ENCODE measurements at places on chromosomes 1 and 21.

DNA sequence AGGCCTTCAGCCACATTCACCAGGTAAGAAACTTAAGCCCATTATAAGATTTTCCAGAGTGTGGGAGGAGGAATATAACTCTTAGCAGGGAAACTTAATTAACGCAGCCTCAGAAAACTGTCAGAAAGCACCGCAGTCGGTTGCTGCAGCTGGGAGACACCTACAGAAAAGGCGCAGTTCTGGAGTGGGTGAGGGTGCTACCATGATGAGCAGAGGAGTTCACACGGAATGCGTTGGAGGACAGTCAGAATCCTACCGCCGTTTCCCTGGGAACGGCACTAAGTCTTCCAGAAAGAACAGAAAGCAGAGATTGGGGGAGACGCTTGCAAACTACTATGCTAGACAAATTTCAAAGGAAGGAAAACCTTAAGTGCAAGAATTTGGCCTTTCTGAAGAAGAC, 6.4 kb downstream of the ACTN2 start:
- DNase-seq = no peak

DNA sequence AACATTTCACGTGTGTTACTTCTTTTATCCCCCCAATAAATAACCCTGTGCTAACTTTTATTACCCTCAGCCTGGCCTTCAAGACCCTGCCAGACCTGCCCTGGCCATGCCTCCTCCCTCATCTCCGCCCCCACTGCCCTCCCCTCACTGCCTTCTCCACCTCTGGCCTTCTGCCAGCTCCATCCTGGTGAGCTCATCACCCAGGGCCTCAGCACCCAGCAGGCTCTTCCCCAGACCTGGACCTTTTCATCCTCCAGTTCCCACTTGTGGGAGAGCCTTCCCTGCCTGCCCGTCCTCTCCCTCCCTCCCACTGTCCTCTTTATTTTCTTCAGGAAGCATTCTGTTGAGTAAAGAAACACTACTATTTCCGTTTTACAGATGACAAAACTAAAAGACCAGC, 72.0 kb downstream of the SLC66A1 start:
- no peak for DNase-seq

DNA sequence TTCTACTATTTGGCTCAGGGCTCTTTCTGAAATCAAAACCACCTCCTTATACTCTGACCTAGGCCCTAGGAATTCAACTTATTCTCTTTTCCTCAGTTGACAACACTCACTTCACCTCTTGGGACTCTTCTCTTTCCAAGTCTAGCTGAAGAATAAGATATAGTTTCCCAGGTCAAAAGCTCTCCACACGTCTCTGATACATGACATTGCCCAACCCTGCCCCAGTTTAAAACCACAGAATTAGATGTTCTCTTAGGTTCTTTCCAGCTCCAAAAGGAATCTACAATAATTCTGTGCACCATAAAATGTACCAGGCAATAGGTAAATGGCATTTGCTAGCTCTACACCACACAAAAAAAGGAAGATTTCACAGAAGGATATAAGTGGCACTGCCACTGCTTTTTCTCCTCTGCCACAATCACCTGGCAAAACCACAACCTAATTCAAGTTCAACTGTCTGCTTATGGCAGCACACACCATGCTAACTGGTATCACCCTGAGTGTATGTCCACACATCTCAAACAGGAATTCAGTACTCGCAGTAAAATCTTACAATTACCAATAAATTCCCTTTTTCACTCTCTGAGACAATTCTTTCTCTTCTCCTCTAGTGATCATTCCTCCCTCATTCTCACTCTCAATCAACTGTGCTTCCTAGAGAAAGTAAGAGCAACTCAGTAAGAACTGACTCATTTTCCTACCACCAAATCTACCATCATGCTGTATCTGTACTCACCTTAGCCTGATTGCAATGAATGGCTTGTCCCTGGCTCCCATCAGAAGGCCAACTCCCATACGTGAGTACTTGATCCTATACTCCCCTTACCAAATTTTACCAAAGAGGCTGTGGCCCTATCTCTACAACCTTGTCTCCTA, 27.3 kb downstream of the ZBTB8OS start:
- no peak for DNase-seq

DNA sequence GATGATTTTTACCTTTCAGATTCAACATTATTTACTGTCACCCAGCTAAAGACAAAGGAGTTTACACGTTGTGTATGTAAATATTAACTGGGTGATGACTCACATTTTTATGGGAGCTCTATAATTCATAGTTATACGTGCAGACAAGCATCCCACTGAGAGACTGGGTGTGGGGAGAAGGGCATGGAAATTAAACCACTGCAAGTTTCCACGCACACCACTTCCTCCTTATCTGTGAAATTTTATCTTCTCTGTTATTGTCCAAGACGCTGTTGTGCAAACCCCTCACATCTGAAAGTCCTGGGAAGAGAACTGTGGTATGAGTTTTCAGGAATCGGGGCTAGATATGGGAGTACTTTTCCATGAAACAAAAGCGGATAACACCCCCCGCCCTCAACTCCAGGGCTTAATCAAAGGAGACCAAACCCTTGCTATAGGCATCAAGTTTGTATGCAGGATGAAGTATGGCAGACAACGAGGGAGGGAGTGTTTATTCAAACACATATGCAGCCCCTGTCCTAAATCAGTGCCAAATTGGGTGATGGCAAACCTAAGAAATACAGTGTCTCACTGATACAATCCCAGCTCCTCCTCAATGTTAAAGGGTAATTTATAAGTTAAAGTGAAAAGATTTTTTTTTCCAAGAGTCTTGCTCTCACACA, 23.3 kb upstream of the DPT start:
- no peak for DNase-seq

DNA sequence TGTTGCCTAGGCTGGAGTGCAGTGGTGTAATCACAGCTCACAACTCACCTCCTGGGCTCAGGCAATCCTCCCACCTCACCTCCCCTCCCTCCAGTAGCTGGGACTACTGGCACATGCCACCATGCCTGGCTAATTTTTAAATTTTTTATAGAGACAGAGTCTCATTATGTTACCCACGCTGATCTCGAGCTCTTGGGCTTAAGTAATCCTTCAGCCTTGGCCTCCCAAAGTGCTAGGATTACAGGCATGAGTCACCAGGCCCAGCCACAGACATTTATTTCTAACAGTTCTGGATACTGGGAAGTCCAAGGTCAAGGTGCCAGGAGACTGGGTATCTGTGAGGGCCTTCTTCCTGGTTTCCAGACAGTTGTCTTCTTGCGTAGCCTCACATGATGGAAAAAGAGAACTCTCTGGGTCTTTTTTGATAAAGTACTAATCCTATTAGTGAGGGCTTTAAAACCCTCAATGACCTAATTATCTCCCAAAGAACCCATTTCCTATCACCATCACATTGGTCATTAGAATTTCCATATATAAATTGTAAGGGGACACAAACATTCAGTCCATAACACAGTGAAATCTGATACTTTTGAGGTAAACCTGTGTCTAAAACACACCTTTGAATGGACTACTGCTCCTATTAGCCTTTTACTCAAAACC, 67.9 kb downstream of the PHACTR4 start:
- DNase-seq = no peak

GRCh38 chr1:94118013-94118412, 2.9 kb downstream of the ABCA4 start:
- DNase-seq = no peak

- DNase-seq = no peak
Observed at GRCh38 chr1:162422662-162423375, 10.9 kb upstream of the SH2D1B start.

- no peak for DNase-seq
Observed at GRCh38 chr1:48341221-48341620, 118.7 kb downstream of the SLC5A9 start.

DNA sequence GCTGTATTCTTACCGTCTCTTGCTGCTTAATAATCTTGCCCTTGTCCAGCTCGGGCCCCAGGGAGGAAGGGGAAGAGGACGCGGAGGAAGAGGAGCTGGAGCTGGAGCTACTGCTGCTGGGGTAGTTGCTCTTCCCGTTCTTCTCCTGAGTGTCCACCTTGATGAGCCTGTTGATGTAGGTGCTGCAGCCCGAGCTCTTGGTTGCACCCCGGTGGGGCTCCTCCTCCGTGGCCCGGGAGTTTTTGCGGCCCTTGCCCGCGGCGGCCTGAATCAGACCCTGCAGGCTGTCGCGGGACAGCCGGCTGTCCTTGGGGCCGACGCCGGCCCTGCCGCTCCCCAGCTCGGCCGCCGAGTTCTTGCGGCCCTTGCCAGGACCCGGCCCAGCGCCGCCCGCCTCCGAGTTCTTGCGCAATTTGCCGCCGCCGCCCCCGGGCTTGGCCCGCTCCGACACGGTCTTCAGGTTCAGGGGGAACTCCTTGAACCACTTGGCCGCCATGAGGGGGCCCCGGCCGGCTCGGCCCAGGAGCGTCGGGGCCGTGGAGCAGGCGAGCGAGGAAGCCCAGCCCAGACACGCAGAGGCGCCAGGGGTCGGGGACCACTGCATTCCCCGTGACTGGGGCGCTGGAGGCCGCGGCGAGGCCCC, 475 bp upstream of the TDRD10 start:
- no peak for DNase-seq

DNA sequence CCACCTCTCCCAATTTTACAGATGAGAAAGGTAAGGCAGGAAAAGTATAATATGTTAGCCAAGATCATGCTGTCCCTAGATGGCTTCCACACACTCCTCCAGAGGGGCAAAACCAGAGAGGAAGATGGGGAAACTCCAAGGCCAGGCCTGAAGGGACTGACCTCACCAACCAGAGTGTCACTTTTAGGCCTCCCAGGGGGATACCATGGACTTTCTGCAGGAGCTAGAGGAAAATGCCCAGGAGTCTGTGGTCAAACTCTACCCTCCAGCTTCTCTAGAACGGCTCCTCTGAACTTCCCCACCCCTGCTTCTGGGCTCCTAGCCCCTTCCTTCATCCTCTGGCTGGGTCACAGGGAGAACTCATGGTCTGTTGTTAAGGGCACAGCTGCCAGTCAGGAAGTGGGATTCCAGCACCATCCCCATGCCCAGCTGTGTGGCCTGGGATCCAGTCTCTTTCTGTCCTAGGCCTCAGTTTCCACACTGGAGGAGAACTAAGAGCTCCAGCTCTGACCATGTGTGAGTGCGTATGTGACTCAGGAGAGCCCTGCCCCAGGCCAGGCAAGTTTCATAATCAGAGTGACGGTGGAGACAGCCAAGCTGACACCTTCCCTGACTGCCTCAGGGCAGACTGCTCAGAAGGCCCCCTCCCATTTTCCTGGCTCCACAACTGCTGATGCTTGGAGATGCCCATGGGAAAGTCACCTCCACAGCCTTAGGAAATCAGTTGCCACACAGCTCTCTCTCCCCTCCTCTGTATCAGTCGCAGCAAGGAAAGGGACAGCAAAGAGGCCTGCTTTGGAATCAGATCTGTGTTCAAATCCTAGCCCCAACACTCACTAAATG, 1.9 kb downstream of the IGSF8 start:
- DNase-seq = no peak

- no peak for DNase-seq
Observed at GRCh38 chr1:21511579-21512522, 2.6 kb downstream of the ALPL start.

DNA sequence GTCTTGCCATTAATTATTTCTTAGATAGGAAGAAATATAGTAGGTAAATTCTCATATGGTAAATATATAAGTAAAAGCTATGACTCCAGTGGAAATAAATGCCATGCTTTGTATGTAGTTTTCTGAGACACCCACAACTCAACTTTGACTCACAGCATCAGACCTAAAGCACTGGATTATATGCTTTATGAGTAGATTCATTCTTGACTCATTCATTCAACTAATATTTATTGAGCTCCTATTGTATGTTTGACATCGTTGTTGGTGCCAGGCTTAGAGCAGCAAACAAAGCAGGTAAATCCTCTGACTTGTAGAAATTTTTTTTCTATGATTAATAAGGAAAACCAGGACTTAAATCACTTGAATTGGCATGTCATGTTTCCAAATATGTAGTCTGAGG, 211.4 kb downstream of the PTPRC start:
- DNase-seq = no peak

DNA sequence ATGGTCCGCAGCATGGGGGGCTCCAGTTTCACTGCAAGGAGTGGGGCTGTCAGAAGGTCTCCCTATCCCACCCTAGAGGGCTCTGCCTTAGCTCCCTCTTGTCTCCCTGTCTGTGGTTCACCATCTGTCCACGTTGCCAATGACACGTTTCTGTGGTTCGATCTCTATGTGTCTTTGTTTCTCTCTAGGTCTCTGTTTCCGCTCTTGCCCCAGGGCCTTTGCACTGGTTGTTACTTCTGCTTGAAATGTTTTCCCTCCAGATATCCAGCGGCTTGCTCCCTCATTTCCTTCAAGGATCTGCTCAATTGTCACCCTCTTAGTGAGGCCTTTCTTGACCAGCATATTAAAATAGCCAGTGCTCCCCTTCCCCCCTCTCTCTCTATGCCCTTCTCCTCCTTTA, 8.5 kb upstream of the MRPS15 start:
- DNase-seq = no peak

DNA sequence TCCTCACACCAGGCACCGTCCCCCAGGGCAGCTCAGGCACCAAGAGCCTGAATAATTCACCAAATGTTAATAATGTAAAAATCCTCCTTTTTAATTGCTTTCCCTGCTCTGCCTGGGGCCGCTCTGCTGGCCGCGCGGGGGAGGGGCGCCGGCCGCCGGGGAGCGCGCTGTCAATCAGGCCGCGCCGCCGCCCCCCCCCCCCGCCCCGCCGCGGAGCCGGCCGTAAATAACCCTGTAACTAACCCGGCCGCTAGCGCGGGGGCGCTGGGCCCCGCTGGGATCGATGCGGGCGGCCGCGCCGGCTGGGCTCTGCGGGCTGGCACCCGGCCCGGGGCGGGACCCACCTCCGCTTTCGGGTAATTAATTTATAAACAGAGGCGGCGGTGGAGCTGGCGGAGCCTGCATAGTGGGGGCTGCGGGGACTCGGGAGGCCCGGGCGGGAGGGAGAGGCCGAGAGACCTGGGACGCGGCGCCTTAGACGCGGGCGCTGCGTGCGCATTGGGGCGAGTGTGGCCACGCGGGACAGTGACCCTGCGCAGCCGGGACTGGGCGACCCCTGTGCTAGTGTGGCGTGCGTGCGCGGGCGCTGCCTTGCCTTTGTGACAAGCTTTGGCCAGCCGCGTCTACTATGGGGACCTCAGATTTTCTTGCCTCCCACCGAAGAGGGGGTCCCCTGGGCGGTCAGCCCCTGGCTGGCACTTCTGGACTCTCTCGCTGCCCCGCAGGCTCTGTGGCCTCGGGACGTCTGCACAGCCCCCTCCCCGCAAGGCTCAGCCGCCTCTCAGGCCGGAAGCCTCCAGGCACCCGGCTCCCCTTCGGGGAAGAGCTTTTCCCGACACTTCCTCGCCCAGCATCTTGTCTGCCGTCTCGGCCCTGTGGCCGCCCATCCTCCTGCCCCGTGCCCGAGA, 16.6 kb downstream of the SAMD11 start:
- DNase-seq = no peak

- no peak for DNase-seq
Observed at GRCh38 chr1:77511440-77511840, 171.0 kb downstream of the ZZZ3 start.

DNA sequence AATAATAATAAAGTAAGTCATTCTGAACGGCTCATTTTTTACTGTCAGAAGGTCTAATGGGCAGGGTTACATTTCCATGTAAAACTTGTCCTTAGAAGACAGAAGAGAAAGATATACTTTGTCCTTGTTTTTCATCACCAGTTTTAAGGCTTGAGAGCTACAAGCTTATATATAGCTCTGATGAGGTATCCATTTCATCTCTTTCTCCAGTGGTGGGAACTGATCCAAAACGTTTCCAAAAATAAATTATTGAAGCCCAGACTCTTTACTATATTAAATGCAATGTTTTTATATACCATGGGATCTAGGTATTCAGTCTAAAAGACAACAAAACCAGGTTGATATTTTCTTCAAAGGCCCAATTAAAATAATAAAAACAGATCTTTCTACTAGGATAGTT, 8.7 kb downstream of the B3GALNT2 start:
- DNase-seq = no peak

- DNase-seq = no peak
Observed at GRCh38 chr1:56123421-56123820, 455.9 kb downstream of the PLPP3 start.

Measured in stimulated activated CD4-positive, alpha-beta T cell treated with anti-CD3 and anti-CD28 coated beads, TNF-alpha, amount 100 ng/mL, for 48 hours (primary cell).